ENCODE measurements at places on chromosomes 12 and 14. TPM values are rescaled to one million over a fixed set of nuclear protein-coding genes. Genes with fewer than 3 reads are reported as not detected.

- DNase-seq = no peak
Observed at GRCh38 chr12:88388566-88389540, 191.4 kb downstream of the KITLG start.

DNA sequence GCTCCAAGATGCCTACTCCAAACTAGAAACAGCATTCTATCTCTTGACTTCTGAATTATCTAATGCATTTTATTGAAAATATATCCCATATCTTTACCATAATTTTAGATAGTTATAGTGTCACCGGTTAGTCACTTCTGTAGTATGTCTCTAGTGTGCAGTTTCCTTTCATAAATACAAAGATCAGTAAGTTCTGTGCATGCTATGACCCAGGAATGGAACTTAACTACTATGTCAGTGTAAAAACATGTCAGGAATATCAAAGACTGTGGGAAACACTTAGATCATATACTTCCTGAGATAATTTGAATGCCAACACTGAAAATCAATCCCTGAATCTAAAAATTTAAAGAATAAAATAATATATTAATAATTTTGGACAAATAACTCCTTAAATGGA is 237.6 kb downstream of the ATXN7L3B start:
- DNase-seq = no peak

- peak; percentile 66 for DNase-seq
Observed at GRCh38 chr12:85775091-85775490, 61.1 kb downstream of the RASSF9 start.

The MYG1 gene
- 29.5 TPM for total RNA-seq

The CMA1 gene
- not detected for total RNA-seq
